ENCODE measurements at places on chromosomes 3 and 15.

GRCh38 chr3:125052624-125053303 lies 3.0 kb downstream of the HEG1 start:
- DNase-seq = no peak

- DNase-seq = no peak
Observed at GRCh38 chr3:184336547-184337398, 627 bp upstream of the FAM131A start.

GRCh38 chr3:4597208-4597985 lies 104.2 kb downstream of the ITPR1 start:
- DNase-seq = no peak

- no peak for DNase-seq
Observed at GRCh38 chr15:54564166-54564565, 585.9 kb downstream of the UNC13C start.

DNA sequence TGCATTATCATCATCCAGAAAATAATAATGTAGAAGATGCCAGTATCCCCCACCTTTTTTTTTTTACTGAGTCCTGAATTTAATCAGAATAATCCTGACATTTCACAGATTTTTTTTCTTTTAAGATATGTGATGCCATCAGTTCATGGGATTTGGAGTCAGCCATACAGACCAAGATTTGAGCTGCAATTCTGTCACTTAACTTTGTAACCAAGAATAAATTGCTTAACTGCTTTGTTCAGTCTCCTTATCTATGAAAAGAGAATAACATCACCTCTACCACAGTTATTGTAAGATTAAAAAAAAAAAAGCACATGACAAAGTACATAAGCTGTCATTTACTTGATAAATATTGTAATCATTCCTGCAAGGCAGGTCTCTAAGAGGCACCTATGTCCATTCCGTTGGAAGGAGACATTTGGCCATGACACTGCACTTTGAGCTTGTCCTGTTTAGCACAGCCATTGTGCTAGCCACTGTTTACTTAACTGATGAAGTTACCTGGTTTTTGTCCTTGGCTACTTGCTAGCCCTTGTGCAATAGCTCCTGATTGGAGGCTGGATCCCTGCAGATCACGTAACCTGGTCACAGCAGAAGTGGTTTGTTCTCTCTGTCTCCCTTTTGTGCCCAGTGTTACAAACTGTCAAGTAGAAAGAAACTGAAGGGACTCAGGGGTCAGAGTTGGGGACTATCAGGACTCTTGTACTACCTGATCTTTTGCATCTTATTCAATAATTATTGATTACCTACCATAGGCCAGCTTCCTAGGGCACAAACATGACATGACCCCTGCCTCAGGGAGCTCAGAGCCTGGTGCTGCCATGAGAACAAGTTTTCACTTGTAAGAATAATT lies 306.0 kb downstream of the WDR72 start:
- no peak for DNase-seq

- DNase-seq = no peak
Observed at GRCh38 chr3:132804498-132804897, 82.3 kb upstream of the NPHP3 start.

- no peak for DNase-seq
Observed at GRCh38 chr3:39075910-39076309, 24.1 kb downstream of the WDR48 start.

Data from stimulated activated CD4-positive, alpha-beta T cell treated with anti-CD3 and anti-CD28 coated beads, Interleukin-2, amount 100 ng/mL, for 48 hours (primary cell).